CD8-positive, alpha-beta memory T cell (primary cell): ENCODE measurements at places on chromosomes 11 and 22.

- DNase-seq, result no peak
These were observed 13.9 kb upstream of the CD82 start for GRCh38 chr11:44551456-44552139.

- no peak for DNase-seq
These were observed 40.0 kb downstream of the DUSP8 start for GRCh38 chr11:1532014-1532586.

DNA sequence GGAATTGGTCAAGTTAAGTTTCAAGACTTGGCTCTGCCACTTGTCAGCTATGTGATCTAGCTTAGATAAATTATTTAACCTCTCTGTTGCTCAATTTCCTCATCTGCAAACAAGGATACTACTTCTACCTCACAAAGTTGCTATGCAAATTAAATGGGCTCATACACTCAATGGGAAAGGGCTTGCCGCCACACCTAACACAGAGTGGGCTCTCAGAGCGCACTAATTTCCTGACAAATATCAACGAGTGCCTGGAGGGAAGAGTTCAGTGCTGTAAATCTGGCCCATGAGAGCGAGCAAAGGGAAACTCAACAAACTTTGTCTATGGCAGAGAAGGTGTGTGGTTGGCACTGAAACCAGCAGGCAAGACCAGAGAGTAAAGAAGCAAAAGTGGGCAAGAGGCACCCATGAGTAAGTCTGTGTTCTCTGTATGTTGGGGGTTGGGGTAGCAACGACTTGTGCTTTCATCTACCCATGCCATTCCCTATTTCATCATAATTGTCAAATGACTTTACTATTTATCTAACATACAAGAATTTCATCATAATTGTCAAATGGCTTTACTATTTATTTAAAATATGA, 60.7 kb upstream of the PHF21A start:
- no peak for DNase-seq

DNA sequence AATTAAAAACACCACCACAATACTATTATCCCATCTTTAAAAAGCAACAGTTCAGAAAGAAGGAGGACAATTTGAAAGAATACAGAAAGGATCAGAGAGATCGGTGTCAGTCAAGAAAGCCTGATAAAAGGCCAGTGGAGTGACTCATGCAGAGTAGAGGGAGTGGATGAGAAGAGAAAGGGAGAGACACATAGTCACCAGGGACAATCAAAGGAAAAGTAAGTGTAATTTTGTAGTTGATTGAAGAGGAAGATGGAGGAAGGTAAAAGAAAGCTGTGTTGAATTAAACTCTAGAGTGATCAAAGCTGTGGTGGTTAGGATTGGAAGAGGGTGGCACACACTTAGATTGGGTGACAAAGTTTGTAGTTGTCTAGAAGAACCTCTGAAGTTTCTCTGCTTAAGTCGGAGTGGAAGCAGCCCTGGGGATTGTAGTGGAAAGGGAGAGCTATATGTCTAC, 14.1 kb downstream of the SPECC1L start:
- DNase-seq, result no peak

GRCh38 chr11:8094656-8095055, 13.6 kb downstream of the TUB start:
- no peak for DNase-seq

GRCh38 chr22:41501209-41501608, 32.3 kb downstream of the ACO2 start:
- peak; percentile 11 for DNase-seq

GRCh38 chr11:60316317-60316716, 10.7 kb upstream of the MS4A6E start:
- no peak for DNase-seq

GRCh38 chr11:32706985-32707741, 87.3 kb downstream of the CCDC73 start:
- DNase-seq, result no peak
